Fibroblast of skin of scalp (primary cell): ENCODE measurements at places on chromosomes 5 and 9.

DNA sequence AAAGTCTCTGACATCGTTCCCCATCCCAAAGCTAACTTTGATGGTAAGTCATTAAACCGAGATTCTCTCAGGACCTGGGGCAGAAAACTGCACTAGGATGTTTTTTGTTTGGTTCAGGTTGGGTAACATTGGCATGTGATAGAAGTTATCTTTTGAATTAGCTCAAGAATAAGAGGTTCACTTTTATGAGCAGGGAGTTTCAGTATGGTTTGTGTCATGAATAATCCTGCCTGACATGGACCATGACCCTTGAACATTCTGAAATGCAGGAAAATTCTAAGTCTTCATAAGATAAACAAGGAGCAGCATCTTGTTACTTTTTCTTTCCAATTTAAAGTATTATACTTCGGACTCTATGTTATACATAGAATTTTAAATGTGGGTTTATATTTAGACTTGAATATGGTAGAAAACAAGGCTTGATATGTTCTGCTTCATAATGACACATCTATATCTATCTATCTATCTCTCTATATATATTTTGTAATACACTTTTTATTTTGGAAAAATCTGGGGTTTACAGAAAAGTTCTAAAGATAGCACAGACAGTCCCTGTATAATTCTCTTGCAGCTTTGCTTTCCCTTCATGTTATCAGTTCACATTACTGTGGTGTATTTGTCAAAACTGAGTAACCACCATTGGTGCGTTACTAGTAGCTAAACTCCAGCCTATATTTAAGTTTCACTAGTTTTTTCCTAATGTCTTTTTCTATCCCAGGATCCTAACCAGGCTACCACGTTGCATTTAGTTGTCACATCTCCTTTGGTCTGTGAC is 102.7 kb upstream of the TAF11L2 start:
- DNase-seq = no peak

- peak; percentile 65 for DNase-seq
These were observed at the start of gene AK1 for GRCh38 chr9:127877566-127877998. TSS of gene AK1 (minus strand) at chr9:127877675. CDS start at chr9:127874617, 3,058 bp downstream.

DNA sequence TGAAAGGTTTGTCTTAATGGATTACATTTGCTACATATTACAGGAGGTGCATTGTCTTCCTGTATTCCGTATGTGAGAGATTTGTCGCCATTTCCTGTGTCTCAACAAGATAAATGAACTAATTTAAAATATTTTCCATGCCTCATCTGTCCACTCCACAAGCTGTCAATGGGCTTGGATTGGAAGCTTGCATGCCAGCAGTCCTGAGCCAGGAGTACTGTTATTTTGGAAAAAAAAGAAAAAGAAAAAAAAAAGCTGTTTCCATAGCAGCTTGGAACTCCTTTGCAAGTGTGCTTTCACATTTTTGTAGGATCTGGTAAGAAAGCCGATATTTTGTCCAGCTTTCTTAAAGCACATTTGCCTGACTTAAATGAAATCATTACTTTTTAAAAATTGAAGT is 330.8 kb downstream of the KDM4C start:
- no peak for DNase-seq

- no peak for DNase-seq
These were observed 91.3 kb upstream of the OTULINL start for GRCh38 chr5:14490309-14490711.

DNA sequence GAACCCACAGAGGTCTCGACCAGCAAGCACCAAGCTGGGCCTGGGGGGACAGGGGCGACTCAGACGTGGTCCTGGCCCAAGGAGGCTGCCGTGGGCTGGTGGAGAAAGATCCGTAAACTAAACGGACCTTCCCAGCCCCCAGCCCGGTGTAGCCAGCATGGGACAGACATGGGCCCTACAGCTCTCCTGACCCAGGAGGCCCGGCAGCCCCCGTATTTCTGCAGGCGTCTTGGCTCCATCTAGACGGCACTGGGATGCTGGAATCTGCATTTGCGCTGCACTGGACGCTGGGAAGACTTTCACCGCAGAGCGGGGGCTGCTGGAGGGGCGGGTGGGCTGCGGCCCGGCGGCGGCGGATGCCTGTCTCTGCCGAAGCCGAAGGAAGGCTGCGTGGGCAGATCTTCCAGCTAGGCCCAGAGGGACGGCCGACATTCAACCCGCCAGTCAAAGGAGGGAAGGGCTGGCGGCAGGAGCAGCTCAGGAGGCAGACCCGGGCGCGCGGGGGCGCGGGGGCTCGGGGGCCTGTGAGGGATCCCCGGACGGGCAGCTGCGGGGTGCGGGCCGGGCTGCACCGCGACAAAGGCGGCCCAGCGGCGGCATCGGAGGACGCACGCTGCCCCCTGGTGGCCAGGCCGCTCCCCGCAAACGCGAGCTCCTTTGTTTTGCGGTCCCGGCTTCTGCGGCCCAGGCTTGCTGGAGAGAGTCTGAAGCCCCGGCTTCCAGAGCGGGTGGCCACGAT is 266.2 kb downstream of the NSG2 start:
- peak; percentile 61 for DNase-seq

DNA sequence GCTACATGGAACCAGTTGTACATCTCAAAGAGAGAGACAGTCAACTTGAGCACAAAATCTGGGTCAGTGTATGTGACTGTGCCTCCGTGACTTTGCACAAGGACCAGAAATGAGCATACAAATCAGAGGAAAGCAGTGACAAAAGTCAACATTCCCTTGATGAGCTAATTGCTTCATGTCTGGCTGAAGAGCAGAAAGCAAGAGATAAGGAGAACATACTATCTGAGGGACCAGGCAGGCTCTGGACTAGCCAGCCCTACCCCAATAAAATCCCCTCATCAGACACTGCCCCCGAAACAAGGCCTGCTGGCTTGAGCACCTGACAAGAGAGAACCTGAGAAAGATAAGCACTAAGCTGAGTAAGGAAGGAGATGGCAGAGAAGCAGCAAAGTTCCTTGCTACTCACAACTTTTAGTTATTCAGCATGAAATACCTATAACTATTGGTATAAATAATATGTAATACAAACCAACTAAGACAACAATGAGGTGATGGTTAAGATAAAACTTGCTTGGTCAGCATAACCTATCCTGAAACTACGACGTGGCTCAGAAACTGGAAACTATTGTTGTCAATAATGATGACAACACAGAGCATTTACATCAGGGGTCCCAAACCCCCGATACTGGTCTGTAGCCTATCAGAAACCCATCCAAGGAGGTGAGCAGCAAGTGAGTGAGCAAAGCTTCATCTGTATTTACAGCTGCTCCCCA is 9.5 kb downstream of the SIL1 start:
- DNase-seq = no peak

- DNase-seq = no peak
These were observed 31.0 kb downstream of the SMIM23 start for GRCh38 chr5:171816666-171817065.

GRCh38 chr5:71957292-71957898 is 149.9 kb upstream of the MAP1B start:
- peak; percentile 7 for DNase-seq

GRCh38 chr9:35793461-35793860 is 2.1 kb downstream of the NPR2 start:
- no peak for DNase-seq

- peak; percentile 81 for DNase-seq
These were observed 24.8 kb downstream of the GRIA1 start for GRCh38 chr5:153515301-153515700.

DNA sequence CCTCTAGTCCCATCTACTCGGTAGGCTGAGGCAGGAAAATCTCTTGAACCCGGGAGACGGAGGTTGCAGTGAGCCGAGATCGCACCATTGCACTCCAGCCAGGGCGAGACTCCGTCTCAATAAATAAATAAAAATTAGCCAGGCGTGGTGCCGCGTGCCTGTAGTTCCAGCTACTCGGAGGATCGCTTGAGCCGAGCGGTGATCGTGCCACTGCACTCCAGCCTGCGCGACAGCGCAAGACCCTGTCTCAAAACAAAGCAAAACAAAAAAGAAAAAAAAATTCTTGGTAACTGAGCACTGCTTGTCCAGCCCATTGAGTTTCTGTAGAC is 710 bp upstream of the WDR55 start:
- DNase-seq = no peak

GRCh38 chr5:383621-384020 is 59.4 kb upstream of the EXOC3 start:
- no peak for DNase-seq

GRCh38 chr5:120954255-120954654 is 490.2 kb downstream of the PRR16 start:
- no peak for DNase-seq

GRCh38 chr5:139700711-139701055 is 52.5 kb downstream of the CXXC5 start:
- no peak for DNase-seq

GRCh38 chr5:159916841-159917761 is 819 bp downstream of the ADRA1B start:
- DNase-seq = no peak

- no peak for DNase-seq
These were observed 18.9 kb upstream of the LRRC14B start for GRCh38 chr5:172421-172820.

GRCh38 chr5:128870373-128870772 is 94.9 kb upstream of the SLC27A6 start:
- peak; percentile 10 for DNase-seq

GRCh38 chr5:94627191-94627590 is 8.7 kb downstream of the SLF1 start:
- DNase-seq = no peak

DNA sequence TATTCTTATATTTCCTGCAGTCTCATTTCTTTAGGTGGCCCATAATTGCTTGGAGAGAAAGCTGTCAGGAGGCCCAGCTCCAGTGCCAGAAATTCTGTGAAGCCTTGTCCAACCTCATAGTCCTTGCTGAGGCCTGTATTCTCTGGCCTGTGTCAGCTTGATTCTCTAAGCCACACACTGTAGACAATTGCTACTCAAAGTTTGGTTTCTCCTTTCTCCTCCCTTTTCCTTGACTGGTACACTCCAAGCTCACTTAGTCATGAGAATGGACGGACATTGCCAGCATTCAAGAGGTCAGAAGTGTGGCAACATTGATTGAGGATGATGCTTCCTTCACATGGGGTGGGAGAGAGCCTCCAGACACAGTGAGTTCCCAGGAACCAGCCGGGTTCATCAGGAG is 71.3 kb upstream of the CXCL14 start:
- DNase-seq = no peak

- DNase-seq = peak; percentile 62
These were observed 803.1 kb upstream of the WWC1 start for GRCh38 chr5:167488371-167488770.

- peak; percentile 70 for DNase-seq
These were observed 50.7 kb downstream of the CFAP95 start for GRCh38 chr9:69871118-69871834.

GRCh38 chr9:100600521-100601079 is 22.7 kb downstream of the CAVIN4 start:
- DNase-seq = no peak

DNA sequence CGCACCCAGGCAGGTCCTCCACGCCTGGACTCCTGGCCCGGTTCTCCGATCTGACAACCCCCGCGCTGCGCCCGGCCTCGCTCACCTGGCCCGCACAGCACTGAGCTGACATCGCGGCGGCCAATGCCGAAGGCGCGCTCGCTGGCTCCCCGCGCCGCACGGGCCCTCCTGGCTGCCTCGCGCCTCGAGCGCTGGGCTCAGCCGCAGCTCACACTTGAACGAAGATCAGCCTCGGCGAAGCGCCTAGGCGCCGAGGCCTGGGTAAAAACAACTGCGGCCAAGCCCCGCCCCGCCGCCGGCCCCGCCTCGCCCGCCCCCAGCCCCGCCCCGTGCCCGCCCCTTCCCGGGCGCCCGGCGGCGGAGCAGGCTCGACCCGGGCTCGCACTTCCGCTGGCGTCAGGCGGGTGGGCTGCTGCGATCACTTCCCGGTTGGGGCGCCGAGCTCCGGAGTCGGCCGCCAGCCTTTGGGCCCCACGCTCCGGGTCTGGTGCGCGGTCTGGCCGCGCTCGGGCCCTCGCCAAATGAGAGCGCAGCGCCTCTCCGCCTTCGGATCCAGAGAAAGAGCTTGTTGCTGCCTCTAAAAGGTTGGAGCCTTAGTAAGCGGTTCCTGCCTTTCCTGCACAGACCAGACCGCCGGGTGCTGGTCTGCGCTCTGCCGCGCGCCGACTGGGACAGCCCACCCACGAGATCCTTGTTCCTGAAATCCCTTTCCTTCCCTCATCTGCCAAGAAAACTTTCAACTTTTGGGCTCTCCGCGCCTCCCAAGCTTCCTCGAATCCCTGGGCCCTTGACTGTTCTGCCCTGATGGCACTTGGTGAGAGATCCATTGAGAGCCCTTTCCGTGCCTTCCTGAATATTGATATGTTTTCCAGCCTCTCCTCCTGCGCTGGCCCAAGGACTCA is at the start of gene SERINC5:
TSS of gene SERINC5 (minus strand) at position 238 of the 902 bp plus-strand sequence. CDS start at position 112, 126 bp downstream.
- DNase-seq = peak; percentile 84

GRCh38 chr5:147836439-147836838 is 5.0 kb upstream of the SPINK1 start:
- DNase-seq = no peak

GRCh38 chr5:131980696-131981095 is 30.8 kb downstream of the ACSL6 start:
- DNase-seq = no peak

DNA sequence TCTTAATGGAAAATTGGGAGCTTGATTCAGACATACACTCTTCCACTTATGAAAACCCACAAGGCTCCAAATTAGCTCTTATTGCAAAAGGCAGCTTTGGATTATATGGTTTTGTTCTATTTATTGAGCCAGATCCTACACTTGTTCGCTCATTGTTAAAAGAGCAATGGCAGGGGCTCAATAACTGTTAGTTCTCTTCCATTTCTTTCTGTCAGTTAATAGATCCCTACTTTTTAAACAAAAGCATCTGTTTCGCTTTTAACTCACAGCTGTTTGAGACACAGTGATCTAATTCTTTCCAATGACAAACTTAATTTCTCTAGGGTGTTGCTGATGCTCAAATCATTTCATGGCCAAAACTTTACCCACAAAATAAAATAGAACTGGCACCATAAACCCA is 11.7 kb downstream of the C5 start:
- DNase-seq = no peak

DNA sequence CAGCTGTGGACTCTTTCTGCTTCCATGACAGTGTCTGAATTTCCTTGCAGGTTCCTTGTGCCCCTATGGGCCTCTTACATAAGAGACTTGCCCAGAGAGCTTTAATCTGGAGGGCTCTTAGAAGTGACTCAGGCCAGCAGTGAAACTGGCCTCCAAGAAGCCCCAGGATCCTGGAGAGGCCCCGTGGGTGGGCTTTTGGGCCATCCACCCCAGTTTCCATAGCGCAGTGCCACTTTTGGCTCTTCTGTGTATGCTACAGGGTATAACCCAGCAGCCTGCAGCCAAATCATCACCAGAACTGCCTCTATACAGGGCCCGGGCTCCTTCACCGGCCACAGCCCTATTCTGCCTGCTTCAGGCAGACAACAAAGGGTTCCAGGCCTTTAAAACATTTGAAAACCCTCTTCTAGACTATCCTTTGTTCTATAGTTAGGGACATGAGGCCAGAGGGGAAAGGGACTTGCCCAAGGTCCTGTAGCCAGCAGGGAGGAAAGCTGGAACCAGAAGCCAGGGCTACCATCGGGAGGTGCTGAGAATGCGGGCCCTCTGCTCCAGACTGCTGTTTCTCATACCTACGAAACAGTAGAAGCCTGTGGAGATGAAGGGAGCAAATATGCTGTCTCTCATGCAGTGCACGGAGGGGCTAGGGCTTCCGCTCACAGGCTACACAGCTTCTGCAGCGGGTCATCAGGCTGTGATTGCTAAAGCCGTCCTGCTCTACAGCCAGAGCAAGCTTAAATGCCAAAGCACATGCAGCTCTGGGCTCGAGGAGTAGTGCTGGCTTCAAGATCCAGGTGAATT is 18.0 kb downstream of the SH3PXD2B start:
- DNase-seq = no peak
